ENCODE measurements at places on chromosomes 3 and 15.

- H3K4me1 ChIP-seq: no peaks in the 10 kb centered on the region
- no peak overlapping the region for H3K4me3 ChIP-seq
- H3K27me3 ChIP-seq: no peaks in the 10 kb centered on the region
- DNase-seq: no peak
- no peaks in the 10 kb centered on the region for H3K36me3 ChIP-seq
- no peak overlapping the region for H3K27ac ChIP-seq
Observed at GRCh38 chr15:52925130-52925529, 135.0 kb upstream of the ONECUT1 start.

- H3K4me3 ChIP-seq: no peak overlapping the region
- no peak for DNase-seq
- H3K4me1 ChIP-seq: no peaks in the 10 kb centered on the region
- H3K36me3 ChIP-seq: no peaks in the 10 kb centered on the region
- no peaks in the 10 kb centered on the region for H3K27me3 ChIP-seq
Observed at GRCh38 chr15:42009474-42009873, 11.4 kb downstream of the PLA2G4E start.

DNA sequence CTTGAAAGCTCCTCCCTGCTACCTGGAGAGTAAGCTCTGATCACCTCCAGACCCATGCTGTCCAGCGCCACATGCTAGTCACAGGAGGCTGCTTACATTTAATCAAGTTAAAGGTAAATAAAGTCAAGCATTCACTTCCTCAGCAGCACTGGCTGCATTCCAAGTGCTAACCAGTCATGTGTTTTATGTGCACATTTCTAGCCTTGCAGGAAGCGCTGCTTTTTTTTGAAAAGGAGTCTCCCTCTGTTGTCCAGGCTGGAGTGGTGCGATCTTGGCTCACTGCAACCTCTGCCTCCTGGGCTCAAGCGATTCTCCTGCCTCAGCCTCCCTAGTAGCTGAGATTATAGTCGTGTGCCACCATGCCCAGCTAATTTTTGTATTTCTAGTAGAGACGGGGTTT is 279.2 kb downstream of the GABRG3 start:
- H3K4me3 ChIP-seq: no peak overlapping the region
- no peaks in the 10 kb centered on the region for H3K4me1 ChIP-seq
- H3K27ac ChIP-seq: no peak overlapping the region
- no peak for DNase-seq

DNA sequence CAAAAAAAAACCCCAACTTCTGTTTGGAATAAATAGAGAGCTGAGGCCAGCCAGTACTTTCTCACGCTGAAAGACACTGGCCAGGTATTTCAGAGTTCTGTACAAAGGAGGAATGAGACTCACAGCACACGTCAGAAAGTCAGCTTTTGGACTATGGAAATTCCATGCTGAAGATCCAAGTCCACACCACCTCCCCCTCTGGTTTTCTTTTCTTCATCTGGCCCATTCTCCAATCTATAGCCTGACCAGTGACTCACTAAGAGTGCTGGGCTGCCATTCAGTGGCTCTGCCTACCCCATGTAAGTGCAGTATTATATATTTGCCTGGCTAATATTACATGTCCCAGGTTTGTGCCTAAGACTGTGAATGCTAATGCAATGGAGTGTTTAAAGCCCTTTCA is 13.9 kb downstream of the BOC start:
- H3K27me3 ChIP-seq: no peaks in the 10 kb centered on the region
- no peak for DNase-seq
- no peak overlapping the region for H3K4me3 ChIP-seq
- H3K4me1 ChIP-seq: no peaks in the 10 kb centered on the region
- H3K27ac ChIP-seq: no peak overlapping the region
- H3K36me3 ChIP-seq: no peaks in the 10 kb centered on the region

GRCh38 chr3:52086976-52087663 is 30.7 kb upstream of the DUSP7 start:
- no peaks in the 10 kb centered on the region for H3K4me1 ChIP-seq
- no peak overlapping the region for H3K4me3 ChIP-seq
- no peaks in the 10 kb centered on the region for H3K36me3 ChIP-seq
- no peak overlapping the region for H3K27ac ChIP-seq
- H3K27me3 ChIP-seq: no peaks in the 10 kb centered on the region

- no peaks in the 10 kb centered on the region for H3K4me1 ChIP-seq
- no peak overlapping the region for H3K27ac ChIP-seq
- H3K4me3 ChIP-seq: no peak overlapping the region
- H3K36me3 ChIP-seq: no peaks in the 10 kb centered on the region
Observed at GRCh38 chr15:83288381-83288801, 3.9 kb upstream of the BNC1 start.

DNA sequence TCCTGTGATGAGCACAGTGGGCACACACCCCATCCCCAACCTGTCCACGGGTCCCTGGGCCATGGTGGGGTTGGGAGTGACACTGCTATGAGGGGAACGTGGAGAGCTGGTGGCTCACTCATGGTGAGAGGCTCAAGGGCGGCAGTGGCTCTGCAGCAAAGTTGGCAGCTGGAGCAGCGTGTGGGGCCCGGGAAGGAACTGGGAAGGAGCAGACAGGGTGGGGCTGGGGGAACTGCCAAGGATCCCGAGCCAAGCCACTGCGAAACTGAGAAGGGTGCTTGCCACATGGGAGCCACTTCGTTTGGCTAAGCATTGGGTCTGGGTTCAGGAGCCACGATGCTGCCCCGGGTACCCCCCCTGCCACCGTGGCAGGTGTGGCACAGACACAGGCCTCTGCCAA is 80.1 kb downstream of the SNRK start:
- no peaks in the 10 kb centered on the region for H3K36me3 ChIP-seq
- no peak for DNase-seq
- H3K4me3 ChIP-seq: no peak overlapping the region
- H3K27me3 ChIP-seq: no peaks in the 10 kb centered on the region
- no peak overlapping the region for H3K27ac ChIP-seq
- H3K4me1 ChIP-seq: no peaks in the 10 kb centered on the region

DNA sequence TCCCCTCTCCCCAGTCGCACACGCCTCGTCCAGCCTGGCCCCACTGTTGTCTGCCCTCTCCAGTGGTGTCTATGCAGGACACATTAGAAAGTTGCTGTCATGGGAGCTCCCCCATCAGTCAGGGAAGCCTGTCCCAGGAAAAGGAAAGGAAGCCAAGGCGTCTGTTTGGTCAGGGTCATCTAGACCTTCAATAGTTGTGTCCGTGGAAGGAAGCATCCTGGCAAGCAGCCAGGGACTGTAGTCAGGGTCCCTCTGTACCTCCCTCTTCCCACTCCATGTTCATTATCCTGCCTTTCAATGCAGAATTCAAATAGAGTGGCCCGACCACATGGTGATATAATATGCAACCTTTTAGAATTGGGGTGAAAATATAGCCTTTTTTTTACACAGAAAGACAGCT is 60.7 kb upstream of the RAB6B start:
- no peak overlapping the region for H3K27ac ChIP-seq
- no peaks in the 10 kb centered on the region for H3K27me3 ChIP-seq
- no peaks in the 10 kb centered on the region for H3K36me3 ChIP-seq
- no peak for DNase-seq
- H3K4me3 ChIP-seq: no peak overlapping the region

DNA sequence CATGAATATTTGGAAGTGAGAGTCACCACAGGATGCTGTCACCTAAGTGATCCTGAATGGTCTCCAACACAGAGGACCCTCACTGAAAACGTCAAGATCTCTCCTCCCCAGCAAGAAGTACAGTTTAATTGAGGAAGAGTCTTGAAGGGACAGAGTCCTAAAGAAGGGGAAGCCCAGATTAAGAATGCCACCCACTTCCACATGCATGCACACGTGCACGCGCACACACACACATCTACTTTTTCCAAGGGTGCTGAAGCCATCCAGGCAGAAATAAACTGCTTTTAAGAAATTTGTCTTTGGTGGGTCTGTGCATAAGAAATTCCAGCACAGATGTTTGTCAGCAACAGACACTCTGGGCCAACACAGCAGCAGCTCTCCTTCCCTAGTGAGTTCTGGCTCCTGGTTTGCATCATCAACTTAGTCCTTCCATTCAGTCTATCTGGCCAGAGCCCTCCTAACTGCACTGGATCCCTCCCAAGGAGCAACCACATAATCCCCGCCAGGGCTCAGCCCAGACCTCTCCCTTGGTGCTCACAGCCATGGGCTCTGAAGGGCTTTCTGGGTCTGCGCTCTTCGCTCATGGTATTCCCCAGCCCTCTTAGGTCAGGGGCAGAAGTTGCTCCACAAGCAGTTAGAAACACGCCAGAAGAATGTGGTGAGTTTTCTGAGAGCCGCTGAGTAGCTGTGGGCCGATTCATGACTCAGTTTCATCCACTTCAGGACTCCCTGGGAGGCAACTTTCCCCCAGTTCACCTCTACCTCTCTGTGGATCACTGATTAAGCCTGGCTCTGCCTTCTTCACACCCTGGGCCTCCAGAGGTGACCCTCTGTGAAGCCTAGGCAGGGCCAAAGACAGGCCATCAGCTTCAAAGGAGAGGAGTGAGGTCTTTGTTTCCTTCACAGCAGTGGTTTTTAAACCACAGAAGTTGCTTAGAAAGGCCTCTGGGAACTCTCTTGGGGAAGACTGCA is 132.6 kb upstream of the LIPC start:
- no peaks in the 10 kb centered on the region for H3K36me3 ChIP-seq
- no peak overlapping the region for H3K27ac ChIP-seq
- H3K27me3 ChIP-seq: no peaks in the 10 kb centered on the region
- no peak for DNase-seq
- no peaks in the 10 kb centered on the region for H3K4me1 ChIP-seq

DNA sequence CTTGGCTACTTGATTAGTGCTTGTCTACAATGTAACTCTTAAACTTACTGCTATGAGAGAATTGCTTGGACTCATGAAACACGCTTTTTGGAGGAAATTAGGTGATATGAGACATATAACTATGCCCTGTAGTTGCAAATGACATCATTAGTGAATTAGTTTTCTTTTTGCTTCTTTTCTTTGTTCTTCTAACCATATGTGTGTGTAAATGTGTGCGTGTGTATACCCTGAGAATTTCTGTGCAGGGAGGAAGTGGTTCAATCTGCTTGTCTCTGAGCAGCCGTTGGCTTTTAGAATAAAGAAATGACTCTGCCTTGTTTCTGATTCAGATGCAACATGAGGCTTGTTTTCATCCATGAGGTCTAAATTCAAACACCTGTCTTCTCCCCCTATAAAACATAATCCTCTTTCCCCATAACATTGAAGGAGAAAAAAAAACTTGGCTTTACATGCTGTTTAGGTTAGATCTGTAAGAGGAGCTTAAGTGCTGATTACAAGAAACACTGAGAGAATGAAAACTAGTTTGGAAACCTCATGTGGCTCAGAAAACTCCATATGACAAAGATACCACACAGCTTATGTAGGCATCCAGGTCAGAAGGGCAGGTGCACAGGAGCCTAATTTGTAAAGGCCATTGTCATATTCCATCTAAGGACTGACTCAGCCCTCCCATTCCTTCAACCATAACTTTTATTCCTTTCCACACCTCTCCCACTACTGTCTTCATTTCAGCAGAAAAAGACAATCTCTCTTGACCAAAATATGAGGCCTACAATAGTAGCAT is 30.5 kb upstream of the BLM start:
- no peaks in the 10 kb centered on the region for H3K36me3 ChIP-seq
- no peaks in the 10 kb centered on the region for H3K27me3 ChIP-seq
- H3K27ac ChIP-seq: peak overlapping the region; percentile 0
- no peak overlapping the region for H3K4me3 ChIP-seq
- DNase-seq: no peak
- no peaks in the 10 kb centered on the region for H3K4me1 ChIP-seq

GRCh38 chr15:49282366-49282765 is 112.3 kb downstream of the GALK2 start:
- no peak overlapping the region for H3K4me3 ChIP-seq
- peaks cover 6% of the 10 kb centered on the region for H3K36me3 ChIP-seq
- H3K27ac ChIP-seq: no peak overlapping the region
- H3K27me3 ChIP-seq: no peaks in the 10 kb centered on the region
- H3K4me1 ChIP-seq: no peaks in the 10 kb centered on the region

DNA sequence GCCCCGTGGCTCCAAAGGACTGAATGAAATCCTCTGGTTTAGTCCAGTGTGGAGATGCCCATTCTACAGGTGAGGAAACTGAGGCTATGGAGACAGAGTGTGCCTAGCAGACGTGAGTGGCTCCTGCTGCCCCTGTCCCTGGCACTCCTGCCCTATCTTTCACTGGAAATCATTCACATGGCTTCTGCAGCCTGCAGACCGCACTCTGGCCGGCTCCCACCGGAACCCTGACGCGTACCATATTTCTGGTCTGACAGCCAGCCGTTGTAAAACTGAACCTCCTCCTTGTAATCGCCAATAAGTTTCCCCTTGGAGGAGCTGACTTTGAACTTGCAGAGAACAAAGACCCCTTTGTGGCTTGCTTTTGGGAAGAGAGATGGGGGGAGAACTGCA is 136.5 kb downstream of the CHSY1 start:
- no peak overlapping the region for H3K4me3 ChIP-seq
- H3K36me3 ChIP-seq: no peaks in the 10 kb centered on the region
- DNase-seq: no peak
- no peaks in the 10 kb centered on the region for H3K4me1 ChIP-seq
- H3K27me3 ChIP-seq: no peaks in the 10 kb centered on the region
- no peak overlapping the region for H3K27ac ChIP-seq

DNA sequence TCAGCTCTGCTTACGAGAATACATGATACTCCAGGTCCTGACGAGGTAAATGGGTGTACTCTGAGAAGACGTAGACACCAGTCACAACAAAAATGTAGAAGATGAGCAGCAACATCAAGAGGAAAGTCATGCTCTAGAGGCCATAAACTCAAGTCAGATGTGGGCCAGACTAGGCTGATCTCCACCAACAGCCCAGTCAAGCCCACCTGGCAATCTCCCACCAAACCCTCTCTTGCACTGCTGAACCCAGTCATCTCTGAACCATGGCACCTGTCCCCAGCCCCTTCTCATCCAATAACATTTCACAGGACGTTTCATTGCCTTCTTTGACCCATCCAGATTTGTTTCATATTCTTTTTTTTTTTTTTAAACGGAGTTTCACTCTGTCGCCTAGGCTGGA is 10.8 kb upstream of the PDIA3 start:
- H3K36me3 ChIP-seq: no peaks in the 10 kb centered on the region
- H3K4me3 ChIP-seq: no peak overlapping the region
- no peak overlapping the region for H3K27ac ChIP-seq
- no peaks in the 10 kb centered on the region for H3K27me3 ChIP-seq

GRCh38 chr3:97885931-97886824 is 64.4 kb downstream of the CRYBG3 start:
- H3K27me3 ChIP-seq: no peaks in the 10 kb centered on the region
- no peak overlapping the region for H3K4me3 ChIP-seq

- H3K27ac ChIP-seq: no peak overlapping the region
- no peak overlapping the region for H3K4me3 ChIP-seq
- DNase-seq: no peak
- H3K27me3 ChIP-seq: no peaks in the 10 kb centered on the region
Observed at GRCh38 chr3:119965692-119966091, 128.6 kb downstream of the GSK3B start.
